ENCODE measurements at places on chromosomes 16 and 17.
A peak's percentile ranks its signal among the peaks of the same experiment; 100 is the strongest.

DNA sequence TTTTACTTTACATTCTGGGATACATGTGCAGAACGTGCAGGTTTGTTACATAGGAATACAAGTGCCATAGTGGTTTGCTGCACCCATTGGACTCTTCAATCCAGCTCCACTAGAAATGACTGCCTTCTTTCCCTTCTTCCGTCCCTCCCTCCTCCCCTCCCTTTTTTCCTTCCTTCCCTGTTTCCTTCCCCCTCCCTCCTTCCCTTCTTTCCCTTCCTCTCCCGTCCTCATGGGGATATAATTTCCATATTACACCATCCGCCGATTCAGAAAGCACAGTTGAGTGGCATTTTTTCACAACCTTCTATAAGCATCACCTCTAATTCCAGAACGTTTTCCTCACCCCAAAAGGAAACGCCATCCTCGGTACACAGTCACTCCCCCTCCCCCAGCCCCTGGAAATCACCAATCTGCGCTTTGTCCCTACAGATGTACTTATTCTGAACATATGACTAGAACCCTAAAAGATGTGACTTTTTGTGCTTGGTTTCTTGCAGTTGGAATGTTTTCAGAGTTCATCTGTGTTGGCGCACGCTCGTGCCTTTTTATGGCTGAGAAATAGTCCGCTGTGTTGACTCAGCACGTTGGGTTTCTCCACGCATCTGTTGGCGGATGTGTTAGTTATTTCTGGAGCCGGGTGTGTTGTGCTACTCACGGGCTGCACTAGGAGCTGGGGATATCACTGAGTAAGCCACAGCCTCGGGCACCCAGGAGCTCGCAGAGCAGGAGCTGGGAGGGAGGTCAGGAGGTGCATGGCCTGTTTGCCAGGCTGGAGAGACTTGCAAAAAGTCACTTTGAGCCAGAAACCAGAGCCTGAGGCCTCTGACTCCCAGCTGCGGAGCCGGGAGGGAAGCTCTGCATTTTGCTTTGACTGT is 336.4 kb downstream of the SEC14L1 start:
- no peak for DNase-seq

DNA sequence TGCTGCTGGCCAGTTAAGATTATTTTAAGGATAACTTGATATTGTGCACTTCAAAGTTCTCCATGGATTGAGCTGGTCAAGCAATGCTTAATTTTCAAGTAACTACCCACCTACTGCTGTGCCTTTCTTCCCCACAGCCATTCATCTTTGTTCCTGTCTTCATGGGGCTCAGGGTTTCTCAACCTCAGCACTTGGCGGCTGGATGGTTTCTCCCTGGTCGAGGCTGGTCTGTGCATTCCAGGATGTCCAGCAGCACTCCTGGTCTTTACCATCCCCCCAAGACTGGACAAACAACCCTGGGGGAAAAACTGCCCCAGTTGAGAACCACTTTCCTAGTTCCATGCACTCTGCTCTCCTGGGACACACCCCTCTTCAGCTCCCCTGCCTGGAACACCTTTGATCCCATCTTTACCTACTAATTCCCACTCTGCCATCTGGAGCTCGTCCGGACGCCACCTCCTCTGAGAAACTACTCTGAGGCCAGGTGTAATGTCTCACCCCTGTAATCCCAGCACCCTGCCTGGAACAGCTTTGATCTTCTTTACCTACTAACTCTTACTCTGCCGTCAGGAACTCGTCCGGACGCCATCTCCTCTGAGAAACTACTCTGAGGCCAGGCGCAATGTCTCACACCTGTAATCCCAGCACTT is 81.5 kb downstream of the NXN start:
- no peak for DNase-seq

GRCh38 chr16:76862901-76863300 is 328.1 kb upstream of the MON1B start:
- no peak for DNase-seq

DNA sequence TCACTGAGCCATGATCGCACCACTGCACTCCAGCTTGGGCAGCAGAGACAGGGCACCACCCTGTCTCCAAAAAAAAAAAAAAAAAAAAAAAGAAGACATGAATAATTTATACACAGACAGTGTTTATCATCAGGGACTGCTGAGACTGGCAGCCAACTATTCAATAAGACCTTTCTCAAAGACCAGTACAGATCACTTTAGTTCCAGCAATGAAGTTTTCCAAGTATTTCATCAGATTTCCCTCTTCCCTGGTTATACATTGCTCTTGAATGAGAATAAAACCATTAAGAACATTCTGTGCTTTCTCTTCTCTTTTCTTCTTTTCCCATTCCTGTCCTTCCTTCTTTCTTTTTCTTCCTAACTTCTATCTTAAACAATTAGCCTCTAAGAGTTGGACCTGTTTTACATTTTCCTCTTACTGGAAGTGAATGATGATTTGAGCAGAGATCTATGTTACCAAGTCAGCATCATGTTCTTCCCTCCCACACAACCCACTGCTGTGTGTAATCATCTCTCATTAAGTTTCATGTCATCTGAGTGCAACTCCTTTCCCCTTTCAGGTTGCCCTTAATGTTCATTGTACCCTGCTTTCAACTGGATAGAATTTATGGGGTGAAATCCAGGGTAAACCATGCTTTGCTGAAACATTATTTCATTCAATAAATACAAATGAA is 35.9 kb upstream of the SMIM36 start:
- no peak for DNase-seq

DNA sequence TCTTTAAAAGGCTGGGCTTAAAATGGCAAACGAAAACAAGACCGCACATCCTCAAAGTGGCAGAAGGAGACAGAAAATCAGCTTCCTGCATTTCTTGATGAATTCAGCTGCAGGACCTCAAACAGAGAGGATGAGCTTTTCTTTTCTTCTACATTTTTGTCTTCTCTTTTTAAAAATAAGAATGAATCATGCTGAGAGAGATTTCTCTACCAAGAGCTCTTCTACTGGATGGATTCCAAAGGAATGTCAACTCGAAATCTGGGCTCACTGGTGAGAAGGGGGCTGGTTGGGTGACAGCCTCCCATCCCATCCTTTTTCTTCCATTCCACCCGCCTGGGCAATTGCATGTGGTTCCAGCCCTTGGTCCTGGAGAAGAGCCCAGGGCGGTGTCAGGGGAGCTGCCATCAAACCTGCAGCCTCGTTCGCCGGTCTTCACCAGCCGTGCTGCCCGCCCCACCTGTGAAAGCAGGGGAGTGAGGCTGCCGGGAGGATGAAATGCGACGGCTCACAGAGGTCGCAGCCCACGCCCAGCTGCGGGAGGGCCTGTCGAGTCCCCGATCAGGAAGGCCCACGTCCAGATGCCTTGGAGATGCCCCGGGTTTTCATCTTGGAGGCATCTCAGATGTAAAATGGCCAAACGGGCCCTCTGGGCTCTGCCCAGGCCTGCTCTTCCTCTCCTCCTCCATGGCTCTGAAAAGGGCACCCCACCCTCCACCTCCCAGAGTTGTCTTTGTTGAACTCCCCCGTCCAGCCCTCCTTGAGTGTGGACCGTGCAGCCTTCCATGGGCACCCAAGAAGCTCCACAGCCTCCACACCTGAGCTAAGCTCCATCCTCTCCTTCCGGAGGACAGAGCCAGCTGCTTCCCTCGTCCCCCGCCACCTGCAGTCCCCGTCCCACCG is 121.9 kb downstream of the FOXL1 start:
- no peak for DNase-seq

- DNase-seq: no peak
Observed at GRCh38 chr17:10558049-10558448, 8.6 kb upstream of the MYH2 start.

DNA sequence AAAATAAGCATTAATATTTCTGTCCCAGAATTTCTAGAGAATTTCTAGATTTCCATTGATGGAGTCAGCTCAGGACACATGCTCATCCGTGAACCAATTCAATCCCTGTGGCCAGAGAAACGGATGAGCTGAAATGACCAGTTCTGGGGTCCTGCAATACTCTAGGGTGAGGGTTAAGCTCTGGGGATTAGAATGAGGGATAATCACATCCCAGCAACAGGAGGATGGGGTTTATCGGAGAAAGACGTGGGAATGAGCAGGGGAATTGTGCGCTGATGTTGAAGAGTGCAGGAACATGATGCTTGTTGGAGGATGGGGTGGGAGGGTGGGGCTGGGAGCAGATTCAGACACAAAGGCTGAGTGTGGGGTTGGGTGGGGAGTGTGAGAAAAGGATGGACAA is 64.1 kb downstream of the SLC5A11 start:
- no peak for DNase-seq

GRCh38 chr17:9837551-9838471 is 12.1 kb downstream of the GLP2R start:
- peak; percentile 31 for DNase-seq

- DNase-seq: no peak
Observed at GRCh38 chr17:17924131-17924856, 47.9 kb downstream of the TOM1L2 start.

DNA sequence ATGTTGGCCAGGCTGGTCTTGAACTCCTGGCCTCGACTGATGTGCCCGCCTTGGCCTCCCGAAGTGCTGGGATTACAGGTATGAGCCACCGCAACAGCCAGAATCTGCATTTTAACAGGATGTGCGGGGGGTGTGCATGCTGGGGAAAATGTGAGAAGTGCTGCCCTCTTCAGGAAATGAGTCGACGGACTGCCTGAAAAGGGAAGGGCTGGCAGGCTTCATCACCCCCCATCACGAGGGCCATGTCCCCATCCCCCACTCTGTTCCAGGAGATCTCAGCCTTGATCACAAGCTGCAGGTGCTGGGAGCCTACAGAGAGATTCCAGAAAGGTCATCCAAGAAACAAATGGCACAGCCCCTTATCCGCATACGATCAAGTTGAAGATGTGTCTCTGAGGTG is 195.3 kb upstream of the RPL38 start:
- no peak for DNase-seq

- DNase-seq: no peak
Observed at GRCh38 chr16:30060346-30060745, 5.2 kb upstream of the ALDOA start.

- no peak for DNase-seq
Observed at GRCh38 chr17:58352596-58353388, 791 bp upstream of the SUPT4H1 start.

DNA sequence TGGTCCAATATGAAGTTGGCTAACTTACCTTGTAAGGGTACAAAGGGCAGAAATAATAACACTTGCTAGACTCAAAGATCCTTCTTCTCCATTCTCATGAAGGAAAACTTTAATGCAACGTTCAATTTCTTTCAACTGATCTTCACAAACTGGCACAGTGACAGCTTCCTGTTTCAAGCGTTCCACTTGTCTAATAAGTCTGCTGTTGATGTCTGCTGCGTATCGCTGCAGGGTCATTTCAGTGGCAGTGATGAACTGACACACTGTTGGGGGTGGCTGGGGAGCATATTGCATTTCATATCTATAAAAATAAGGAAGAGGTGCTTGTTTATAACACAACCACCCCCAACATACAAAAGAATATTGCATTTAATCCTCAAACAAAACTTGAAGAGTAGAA is 33.5 kb upstream of the ARL6IP1 start:
- no peak for DNase-seq

DNA sequence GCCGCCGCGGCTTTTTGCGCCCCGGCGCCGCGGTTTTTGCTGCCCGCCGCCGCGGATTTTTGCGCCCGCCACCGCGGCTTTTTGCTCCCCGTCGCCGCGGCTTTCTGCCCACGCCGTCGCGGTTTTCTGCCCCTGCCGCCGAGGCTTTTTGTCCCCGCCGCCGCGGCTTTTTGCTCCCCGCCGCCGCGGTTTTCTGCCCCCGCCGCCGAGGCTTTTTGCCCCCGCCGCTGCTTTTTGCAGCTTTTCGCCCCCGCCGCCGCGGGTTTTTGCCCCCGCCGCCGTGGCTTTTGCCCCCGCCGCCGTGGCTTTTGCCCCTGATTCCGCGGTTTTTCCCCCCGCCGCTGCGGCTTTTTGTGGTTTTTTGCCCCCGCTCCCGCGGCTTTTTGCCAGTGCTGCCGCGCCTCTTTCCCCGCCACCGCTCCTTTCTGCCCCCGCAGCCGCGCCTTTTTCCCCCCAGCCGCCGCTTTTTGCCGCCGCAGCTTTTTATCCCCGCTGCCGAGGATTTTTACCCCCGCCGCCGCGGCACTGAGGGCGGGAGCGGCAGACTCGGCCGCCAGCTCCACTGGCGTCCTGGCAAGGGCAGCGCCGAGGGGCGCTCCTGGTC is 518.6 kb upstream of the WSB1 start:
- DNase-seq: no peak

- DNase-seq: no peak
Observed at GRCh38 chr16:5446623-5447240, 349.1 kb upstream of the EEF2KMT start.

GRCh38 chr16:70793851-70794502 is 7.0 kb downstream of the VAC14 start:
- no peak for DNase-seq

DNA sequence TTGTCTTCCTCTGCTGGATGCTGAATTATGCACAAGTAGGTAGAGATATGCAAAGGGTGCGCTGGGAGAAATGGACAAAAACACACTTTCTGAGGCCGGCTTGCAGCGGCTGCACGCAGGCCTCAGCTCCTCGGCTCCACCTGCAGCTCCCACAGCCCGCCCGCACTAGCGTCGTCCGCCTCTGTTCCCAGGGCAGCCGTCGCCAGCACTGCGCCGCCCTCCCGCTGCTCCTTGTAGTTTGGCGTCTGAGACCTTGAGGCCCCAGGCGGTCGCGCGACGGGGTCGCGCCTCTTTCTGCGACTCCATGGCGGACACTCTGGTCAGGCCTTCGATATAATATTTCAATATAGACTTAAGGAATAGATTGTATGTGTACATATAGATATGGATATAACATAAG is 24.8 kb downstream of the SLFN12 start:
- no peak for DNase-seq

DNA sequence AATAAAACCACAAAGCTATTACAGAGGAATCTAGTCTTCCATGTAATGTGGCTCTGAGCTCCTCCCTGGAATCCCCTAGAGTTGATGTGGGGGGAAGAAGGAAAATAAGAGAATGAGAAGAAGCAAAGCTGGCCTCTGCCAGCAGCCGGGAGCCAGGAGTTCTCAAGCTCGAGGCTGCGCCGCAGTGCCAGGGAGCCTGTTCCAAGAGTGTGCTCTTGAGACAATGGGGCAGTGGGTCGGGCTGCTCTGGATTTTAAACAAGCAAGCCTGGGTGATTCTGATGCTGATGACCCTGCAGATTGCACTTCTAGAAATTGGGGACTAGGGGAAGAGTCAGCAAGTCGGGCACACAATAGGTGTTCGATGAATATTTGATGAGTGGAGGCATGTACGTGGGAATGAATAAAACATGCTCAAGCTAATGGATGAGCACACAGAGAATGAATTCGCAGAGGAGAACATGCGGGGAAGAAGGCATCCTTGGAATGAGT is 119.9 kb downstream of the CMIP start:
- DNase-seq: no peak

GRCh38 chr17:67413388-67413787 is 36.3 kb downstream of the PITPNC1 start:
- no peak for DNase-seq

DNA sequence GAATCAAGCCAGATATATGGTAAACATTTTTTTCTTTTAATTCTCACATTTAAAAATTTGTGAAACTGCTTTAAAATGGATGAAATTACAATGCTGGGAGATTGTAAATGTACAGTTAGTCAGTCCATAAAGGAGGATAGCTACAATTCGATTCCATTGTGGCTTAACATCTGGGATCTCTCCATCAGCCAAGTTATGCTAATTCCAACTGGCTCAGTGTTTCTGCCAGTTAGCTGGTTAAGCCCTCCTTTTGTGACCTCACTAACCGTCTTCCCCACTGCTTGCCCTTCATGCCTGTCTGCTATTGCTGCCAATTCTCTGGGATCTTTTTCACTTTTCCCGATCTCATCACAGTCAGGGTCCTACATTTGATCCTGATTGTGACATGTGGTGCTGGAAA is 1347.6 kb downstream of the CDH11 start:
- DNase-seq: no peak

GRCh38 chr17:49031965-49032928 is 35.1 kb downstream of the IGF2BP1 start:
- no peak for DNase-seq

- DNase-seq: no peak
Observed at GRCh38 chr17:57722704-57723043, 22.4 kb downstream of the CCDC182 start.
